ENCODE measurements at places on chromosomes 16 and 17.

DNA sequence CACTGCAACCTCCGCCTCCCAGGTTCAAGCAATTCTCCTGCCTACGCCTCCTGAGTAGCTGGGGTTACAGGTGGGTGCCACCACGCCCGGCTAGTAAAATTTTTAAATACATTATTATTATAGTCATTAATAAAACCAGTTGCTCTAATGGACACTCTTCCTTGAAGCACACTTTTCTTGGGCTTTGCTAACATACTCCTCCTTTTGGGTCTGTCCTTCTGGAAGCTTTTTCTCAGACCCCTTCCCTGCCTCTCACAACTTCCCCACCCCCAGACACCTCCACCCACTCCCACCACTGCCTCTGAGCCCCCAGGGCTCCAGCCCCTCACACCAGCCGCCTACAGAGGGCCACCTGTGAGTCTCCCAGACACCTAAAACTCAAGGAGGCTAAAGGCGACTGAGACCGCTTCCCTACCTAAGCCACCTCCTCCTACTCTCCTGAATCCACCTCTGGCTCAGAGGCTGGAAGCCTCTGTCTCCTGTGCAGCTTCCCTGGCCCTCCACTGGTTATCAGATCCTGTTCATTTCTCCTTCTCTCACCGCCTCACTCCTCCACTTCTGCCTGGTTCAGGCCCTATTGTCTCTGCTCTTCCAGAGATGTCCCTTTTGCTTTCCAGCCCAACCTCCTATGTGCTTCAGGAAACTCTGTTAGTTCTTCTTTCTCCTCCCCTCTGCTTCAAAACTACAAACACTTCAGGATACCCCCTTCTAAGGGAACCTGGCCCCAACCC lies 2.1 kb upstream of the CUEDC1 start:
- no peak for DNase-seq

DNA sequence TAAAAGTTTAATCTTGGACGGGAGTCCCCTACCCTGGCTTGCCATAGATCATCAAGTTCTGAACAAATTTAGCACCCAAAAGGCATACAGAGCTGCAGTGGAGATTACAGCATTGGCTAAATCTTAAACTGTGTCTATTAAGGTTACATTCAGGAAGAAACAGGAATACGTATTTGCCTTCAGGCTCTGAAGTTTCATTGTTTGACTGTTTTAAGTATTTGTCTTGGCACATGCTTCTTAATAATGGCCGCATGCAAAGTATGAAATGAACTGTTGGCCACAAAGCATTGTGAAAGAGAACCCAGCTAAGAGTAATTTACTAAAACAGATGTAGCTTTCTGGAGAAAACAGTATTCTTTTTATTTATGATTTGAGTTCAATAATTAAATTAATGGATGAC lies 63.9 kb upstream of the CNEP1R1 start:
- no peak for DNase-seq

DNA sequence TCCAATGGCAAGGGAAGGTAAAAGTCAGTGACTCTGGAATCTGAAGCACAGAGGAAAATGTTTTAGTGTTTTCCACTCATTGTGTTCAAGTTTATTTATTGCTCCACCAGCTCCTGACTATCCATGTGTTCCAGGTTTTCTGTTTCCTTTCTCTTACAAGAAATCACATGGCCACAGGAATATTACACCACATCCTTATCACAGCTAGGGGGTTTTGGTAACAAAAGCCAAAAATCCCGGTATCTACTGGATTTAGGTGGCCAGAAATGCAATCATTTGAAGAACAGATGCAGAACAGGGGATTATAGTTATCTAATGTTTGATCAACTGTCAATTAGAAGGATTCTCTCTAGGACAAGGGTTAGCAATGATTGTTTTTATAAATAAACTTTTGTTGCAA lies 47.9 kb downstream of the STH start:
- DNase-seq: no peak

- no peak for DNase-seq
Measured at GRCh38 chr16:77974883-77975282, 47.5 kb upstream of the CLEC3A start.
